ENCODE measurements at places on chromosomes 7 and 10. TPM values are rescaled to one million over a fixed set of nuclear protein-coding genes. Genes with fewer than 3 reads are reported as not detected.

- no peaks in the 10 kb centered on the region for H3K36me3 ChIP-seq
- H3K27me3 ChIP-seq, result no peaks in the 10 kb centered on the region
- H3K4me3 ChIP-seq, result no peak overlapping the region
- H3K4me1 ChIP-seq, result no peaks in the 10 kb centered on the region
- no peak for DNase-seq
Observed at GRCh38 chr10:2866569-2866968, 200.8 kb upstream of the PFKP start.

- H3K4me1 ChIP-seq, result peaks cover 45% of the 10 kb centered on the region
- DNase-seq, result peak; percentile 72
- no peaks in the 10 kb centered on the region for H3K27me3 ChIP-seq
- H3K36me3 ChIP-seq, result no peaks in the 10 kb centered on the region
- H3K27ac ChIP-seq, result peak overlapping the region; percentile 100
Observed at GRCh38 chr10:50622706-50623662, 772 bp downstream of the SGMS1 start.

DNA sequence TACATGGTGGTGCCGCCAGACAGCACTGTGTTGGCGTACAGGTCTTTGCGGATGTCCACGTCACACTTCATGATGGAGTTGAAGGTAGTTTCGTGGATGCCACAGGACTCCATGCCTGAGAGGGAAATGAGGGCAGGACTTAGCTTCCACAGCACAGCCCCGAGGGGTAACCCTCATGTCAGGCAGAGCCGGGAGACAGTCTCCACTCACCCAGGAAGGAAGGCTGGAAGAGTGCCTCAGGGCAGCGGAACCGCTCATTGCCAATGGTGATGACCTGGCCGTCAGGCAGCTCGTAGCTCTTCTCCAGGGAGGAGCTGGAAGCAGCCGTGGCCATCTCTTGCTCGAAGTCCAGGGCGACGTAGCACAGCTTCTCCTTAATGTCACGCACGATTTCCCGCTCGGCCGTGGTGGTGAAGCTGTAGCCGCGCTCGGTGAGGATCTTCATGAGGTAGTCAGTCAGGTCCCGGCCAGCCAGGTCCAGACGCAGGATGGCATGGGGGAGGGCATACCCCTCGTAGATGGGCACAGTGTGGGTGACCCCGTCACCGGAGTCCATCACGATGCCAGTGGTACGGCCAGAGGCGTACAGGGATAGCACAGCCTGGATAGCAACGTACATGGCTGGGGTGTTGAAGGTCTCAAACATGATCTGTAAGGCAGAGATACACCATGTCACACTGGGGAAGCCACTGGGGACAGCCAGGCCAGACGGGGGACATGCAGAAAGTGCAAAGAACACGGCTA, 104.6 kb upstream of the TNRC18 start:
- no peaks in the 10 kb centered on the region for H3K27me3 ChIP-seq
- H3K4me3 ChIP-seq, result peak overlapping the region; percentile 87
- no peak for DNase-seq
- H3K36me3 ChIP-seq, result peaks cover 24% of the 10 kb centered on the region
- H3K27ac ChIP-seq, result peak overlapping the region; percentile 91

DNA sequence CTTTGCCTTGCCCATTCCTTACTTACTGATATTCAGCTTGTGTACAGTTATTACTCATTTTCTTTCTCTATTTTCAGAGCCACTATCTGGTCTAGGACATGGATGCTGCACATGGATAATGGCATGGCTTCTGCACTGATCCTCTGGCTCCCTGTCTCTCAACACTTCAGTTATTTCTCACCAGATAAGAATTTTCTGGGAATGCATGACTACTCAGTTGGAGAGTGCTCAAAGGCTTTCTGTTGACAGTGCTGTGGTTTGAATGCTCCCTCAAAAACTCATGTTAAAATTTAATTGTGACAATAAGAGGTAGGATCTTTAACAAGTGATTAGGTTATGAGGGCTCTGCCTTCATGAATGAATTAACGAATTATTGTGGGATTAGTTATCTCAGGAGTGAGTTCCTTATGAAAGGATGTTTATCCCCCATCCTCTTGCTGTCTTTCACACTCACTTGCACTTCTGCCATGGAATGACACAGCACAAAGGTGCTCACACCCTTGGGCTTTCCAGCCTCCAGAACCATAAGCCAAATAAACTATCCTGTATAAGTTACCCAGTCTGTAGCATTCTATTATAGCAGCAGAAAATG, 16.1 kb upstream of the PIK3CG start:
- H3K27me3 ChIP-seq, result no peaks in the 10 kb centered on the region
- no peaks in the 10 kb centered on the region for H3K4me1 ChIP-seq
- H3K27ac ChIP-seq, result no peak overlapping the region
- no peaks in the 10 kb centered on the region for H3K36me3 ChIP-seq
- H3K4me3 ChIP-seq, result no peak overlapping the region
- no peak for DNase-seq

DNA sequence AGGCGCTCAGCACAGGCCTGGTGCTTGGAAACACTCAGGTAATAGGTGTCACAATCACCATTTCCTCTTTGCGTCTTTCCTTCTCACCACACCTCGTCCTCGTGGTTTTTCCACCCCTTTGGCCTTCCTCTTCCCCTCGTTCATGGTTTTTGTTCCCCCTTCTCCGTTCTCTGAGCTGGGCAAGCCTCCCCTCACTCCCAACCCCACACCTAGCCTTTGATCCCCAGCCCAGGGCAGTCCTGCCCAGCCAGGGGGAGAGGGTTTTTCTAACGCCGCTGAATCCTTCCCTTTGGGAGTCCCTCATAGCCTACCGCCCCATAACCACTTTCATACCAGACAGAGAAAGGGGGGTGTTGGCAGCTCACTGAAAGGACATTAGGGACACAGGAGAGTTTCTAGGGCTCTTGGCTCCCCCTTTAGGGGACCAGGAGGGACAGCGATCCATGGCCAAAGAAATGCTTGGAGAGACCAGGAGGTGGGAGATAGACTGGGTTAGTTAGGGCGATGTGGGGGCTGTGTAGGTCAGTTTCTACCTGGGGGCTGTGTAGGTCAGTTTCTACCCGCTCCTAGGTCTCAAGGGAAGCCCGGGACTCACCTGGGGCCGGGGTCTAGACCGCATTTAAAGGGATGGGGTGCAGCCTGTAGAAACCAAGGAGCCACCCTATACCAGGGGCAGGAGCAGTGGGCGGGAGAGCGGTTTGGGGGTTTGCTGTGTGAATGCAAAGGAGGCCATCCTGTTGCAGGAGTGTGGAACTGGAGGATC, 1.4 kb downstream of the EPHB4 start:
- H3K36me3 ChIP-seq, result peaks cover 2% of the 10 kb centered on the region
- H3K27ac ChIP-seq, result peak overlapping the region; percentile 71
- peak overlapping the region; percentile 75 for H3K4me3 ChIP-seq
- H3K4me1 ChIP-seq, result peaks cover 36% of the 10 kb centered on the region

GRCh38 chr7:6315746-6316145, 43.3 kb upstream of the CYTH3 start:
- no peak overlapping the region for H3K4me3 ChIP-seq
- no peaks in the 10 kb centered on the region for H3K36me3 ChIP-seq
- no peak overlapping the region for H3K27ac ChIP-seq
- no peaks in the 10 kb centered on the region for H3K27me3 ChIP-seq
- no peak for DNase-seq

- no peak overlapping the region for H3K27ac ChIP-seq
- H3K27me3 ChIP-seq, result no peaks in the 10 kb centered on the region
- no peak for DNase-seq
- H3K4me3 ChIP-seq, result no peak overlapping the region
- H3K36me3 ChIP-seq, result no peaks in the 10 kb centered on the region
- H3K4me1 ChIP-seq, result peaks cover 4% of the 10 kb centered on the region
Observed at GRCh38 chr10:30781670-30782121, 152.1 kb upstream of the LYZL2 start.

- H3K4me1 ChIP-seq, result no peaks in the 10 kb centered on the region
- no peaks in the 10 kb centered on the region for H3K27me3 ChIP-seq
- H3K27ac ChIP-seq, result no peak overlapping the region
- H3K4me3 ChIP-seq, result no peak overlapping the region
- H3K36me3 ChIP-seq, result no peaks in the 10 kb centered on the region
Observed at GRCh38 chr10:60343254-60343653, 46.4 kb downstream of the ANK3 start.

- H3K36me3 ChIP-seq, result no peaks in the 10 kb centered on the region
- DNase-seq, result no peak
- no peak overlapping the region for H3K4me3 ChIP-seq
- no peak overlapping the region for H3K27ac ChIP-seq
- H3K4me1 ChIP-seq, result peaks cover 10% of the 10 kb centered on the region
- peaks cover 3% of the 10 kb centered on the region for H3K27me3 ChIP-seq
Observed at GRCh38 chr10:126384269-126384873, 3.9 kb downstream of the ADAM12 start.

CELF2 gene
- polyA plus RNA-seq, result 2.7 TPM

SFTPA1 gene
- polyA plus RNA-seq, result not detected

LRIT1 gene
- polyA plus RNA-seq, result not detected

SMC3 gene
- 23.0 TPM for polyA plus RNA-seq

LAMB1 gene
- 17.9 TPM for polyA plus RNA-seq
